ENCODE measurements at places on chromosomes 2 and 18.

DNA sequence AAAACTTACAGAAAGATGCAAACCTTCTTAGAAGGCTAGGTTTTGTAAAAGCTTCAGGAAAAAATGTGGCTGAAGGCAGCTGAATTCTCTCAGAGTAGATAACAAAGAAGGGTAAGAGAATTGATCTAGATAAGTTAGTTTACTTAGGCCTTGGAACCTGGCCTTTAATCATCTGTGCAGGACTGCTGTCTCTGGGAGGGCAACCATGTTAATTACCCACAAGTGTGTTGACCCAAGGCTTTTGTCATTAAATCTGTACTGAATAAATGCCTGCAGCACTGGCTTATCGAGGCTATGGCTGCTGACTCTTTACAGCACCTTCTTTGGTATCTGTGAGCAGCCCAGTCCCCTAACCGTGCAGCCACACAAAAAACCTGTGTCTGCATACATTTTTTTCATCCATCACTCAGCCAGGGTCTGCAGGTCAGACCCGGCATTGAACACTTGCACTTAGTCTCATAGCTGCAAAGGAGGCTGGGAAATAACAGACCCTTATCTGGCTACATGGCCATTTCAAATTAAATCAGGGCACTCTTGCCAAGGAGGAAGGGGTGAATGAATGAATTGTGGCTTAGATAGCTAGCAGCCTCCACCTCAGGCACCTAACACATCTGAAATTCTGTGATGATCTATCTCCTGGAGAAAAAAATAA lies 120.2 kb upstream of the MSH2 start:
- no peak overlapping the region for H3K4me3 ChIP-seq
- no peaks in the 10 kb centered on the region for H3K36me3 ChIP-seq
- no peaks in the 10 kb centered on the region for H3K4me1 ChIP-seq
- no peak for DNase-seq
- H3K27me3 ChIP-seq = no peaks in the 10 kb centered on the region

- no peak for DNase-seq
- H3K36me3 ChIP-seq = no peaks in the 10 kb centered on the region
- H3K27ac ChIP-seq = no peak overlapping the region
- H3K27me3 ChIP-seq = no peaks in the 10 kb centered on the region
- H3K4me1 ChIP-seq = peaks cover 5% of the 10 kb centered on the region
- no peak overlapping the region for H3K4me3 ChIP-seq
Observed at GRCh38 chr2:47221039-47221438, 65.9 kb upstream of the STPG4 start.

GRCh38 chr2:205892251-205892655 lies 193.7 kb downstream of the INO80D start:
- DNase-seq = no peak
- no peaks in the 10 kb centered on the region for H3K27me3 ChIP-seq
- no peak overlapping the region for H3K27ac ChIP-seq
- no peak overlapping the region for H3K4me3 ChIP-seq
- no peaks in the 10 kb centered on the region for H3K4me1 ChIP-seq
- H3K36me3 ChIP-seq = no peaks in the 10 kb centered on the region

- peaks cover 31% of the 10 kb centered on the region for H3K36me3 ChIP-seq
- H3K27ac ChIP-seq = no peak overlapping the region
- H3K4me3 ChIP-seq = no peak overlapping the region
- no peak for DNase-seq
Observed at GRCh38 chr2:214765180-214765579, 44.3 kb downstream of the BARD1 start.

DNA sequence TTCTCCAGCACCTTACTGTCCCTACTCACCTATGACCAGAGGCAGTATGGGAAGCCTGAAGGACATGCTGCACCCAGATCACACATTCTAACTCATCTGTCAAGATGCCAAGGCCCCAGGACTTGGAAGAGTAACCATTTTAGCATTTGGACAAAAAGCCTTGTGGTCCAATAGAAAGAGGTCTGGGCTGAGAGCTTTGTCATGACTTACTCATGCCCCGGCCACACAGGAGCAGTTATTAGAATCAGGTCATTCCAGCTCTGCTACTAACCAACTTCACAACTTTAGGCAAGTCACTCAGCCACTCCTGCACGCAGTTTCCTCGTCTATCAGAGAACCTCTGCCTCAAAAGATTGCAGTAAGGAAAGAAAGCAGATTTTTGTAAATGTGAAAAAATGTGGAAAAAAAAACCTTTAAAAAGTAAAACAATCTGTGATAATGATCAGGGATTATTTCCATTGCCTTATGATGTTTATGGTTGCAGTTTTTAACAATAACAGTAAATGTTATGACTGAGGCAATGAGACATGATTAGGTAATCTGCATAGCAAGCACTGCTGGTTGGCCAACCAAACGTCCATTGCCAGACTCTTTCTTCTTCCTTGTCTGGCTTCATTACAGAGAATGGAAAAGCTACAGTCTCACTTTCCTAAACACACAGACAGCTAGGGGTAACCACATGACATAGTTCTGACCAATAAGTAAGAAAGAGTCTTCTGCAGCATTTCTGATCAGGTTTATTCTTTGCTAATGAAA lies 255.4 kb upstream of the CHAC2 start:
- no peak overlapping the region for H3K27ac ChIP-seq
- H3K36me3 ChIP-seq = no peaks in the 10 kb centered on the region
- DNase-seq = no peak
- no peaks in the 10 kb centered on the region for H3K27me3 ChIP-seq
- H3K4me3 ChIP-seq = no peak overlapping the region
- peaks cover 3% of the 10 kb centered on the region for H3K4me1 ChIP-seq

DNA sequence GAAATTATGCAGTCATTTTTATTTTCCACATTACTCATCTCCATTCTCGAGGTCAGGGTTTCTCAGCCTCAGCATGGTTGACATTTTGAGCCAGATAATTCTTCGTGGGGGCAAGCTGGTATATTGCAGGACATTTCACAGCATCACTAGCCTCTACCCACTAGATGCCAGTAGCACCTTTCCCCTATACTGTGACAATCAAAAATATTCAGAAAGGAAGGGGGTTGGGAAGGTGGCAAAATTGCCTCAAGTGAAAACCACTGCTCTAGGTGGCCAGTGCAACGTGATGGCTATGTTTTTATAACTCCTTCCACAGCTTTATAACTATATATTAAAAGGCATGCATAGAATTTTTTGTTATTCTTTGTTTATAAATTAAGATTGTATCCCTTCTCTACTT lies 294.5 kb downstream of the CNTNAP5 start:
- no peak for DNase-seq
- no peaks in the 10 kb centered on the region for H3K36me3 ChIP-seq
- no peak overlapping the region for H3K4me3 ChIP-seq
- H3K27me3 ChIP-seq = no peaks in the 10 kb centered on the region

All from stimulated activated naive B cell treated with anti-CD40 and anti-IgM and Interleukin-4, amounts not matched to agents 10 μg/mL and 1 μg/mL and 100 μg/mL, for 72 hours (primary cell).